Cardiac muscle cell (in vitro differentiated cells and primary cell): ENCODE measurements at places on chromosomes 7 and 10. TPM values are rescaled to one million over a fixed set of nuclear protein-coding genes. Genes with fewer than 3 reads are reported as not detected.

The CUTC gene
- polyA plus RNA-seq: 33.7 and 47.6 TPM in 2 replicates

GRCh38 chr7:12796397-12797127, 109.1 kb downstream of the ARL4A start:
- H3K27me3 ChIP-seq: no peaks in the 10 kb centered on the region
- H3K27ac ChIP-seq: no peak overlapping the region

GRCh38 chr10:95739056-95739455, 16.9 kb upstream of the ENTPD1 start:
- peaks cover 5% of the 10 kb centered on the region for H3K4me1 ChIP-seq
- H3K36me3 ChIP-seq: no peaks in the 10 kb centered on the region
- H3K27ac ChIP-seq: no peak overlapping the region
- no peaks in the 10 kb centered on the region for H3K27me3 ChIP-seq

DNA sequence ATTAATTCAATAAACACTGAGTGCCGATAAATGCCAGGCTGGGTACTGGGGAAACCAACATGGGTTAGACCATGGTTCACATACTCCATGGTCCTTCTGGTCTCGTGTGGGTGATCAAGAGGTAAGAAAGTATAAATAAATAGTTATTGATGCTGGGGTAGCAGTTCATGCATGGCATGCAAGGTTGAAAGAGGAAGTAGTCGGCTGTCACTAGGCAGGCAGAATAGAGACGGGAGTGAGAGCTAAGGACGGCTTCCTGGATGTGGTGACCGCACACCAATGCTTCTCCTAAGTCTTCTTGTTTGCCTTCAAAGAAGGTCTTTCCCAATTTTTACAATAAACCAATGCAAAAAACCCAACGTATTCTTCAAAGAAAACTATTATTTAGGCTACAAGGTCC, 208.6 kb downstream of the ADAM12 start:
- no peak for DNase-seq
- no peaks in the 10 kb centered on the region for H3K27me3 ChIP-seq
- H3K4me1 ChIP-seq: no peaks in the 10 kb centered on the region
- H3K27ac ChIP-seq: no peak overlapping the region

The HBP1 gene
- polyA plus RNA-seq: 66.0 and 81.7 TPM in 2 replicates

- H3K4me3 ChIP-seq: no peak overlapping the region
- no peak overlapping the region for H3K27ac ChIP-seq
- H3K36me3 ChIP-seq: no peaks in the 10 kb centered on the region
- DNase-seq: no peak
- no peaks in the 10 kb centered on the region for H3K4me1 ChIP-seq
These were observed 23.4 kb upstream of the FAM170B start for GRCh38 chr10:49157229-49157628.

The LBX1 gene
- not detected in 2 replicates for polyA plus RNA-seq

- H3K4me1 ChIP-seq: peaks cover 11% of the 10 kb centered on the region
- DNase-seq: no peak
- no peaks in the 10 kb centered on the region for H3K27me3 ChIP-seq
- no peak overlapping the region for H3K27ac ChIP-seq
- H3K36me3 ChIP-seq: no peaks in the 10 kb centered on the region
- no peak overlapping the region for H3K4me3 ChIP-seq
These were observed 305.6 kb downstream of the LRMDA start for GRCh38 chr10:75736889-75737579.

DNA sequence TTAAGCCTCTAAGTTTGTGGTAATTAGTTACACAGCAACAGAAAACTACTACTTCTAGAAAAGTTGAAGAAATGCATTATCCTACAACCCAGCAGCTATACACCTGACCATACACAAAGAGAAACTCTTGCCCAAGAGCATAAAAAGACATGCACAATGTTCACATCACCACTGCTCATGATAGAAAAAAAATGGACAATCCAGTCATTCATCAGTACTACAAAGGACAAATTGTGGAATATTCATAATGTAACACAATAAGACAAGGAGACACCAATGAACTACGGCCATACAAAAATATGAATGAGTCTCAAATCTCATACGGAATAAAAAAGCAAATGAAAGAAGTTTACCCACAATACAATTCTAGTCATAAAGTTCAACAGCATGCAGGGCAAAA, 87.4 kb downstream of the ZFAND4 start:
- DNase-seq: no peak
- no peak overlapping the region for H3K27ac ChIP-seq
- H3K27me3 ChIP-seq: no peaks in the 10 kb centered on the region
- peaks cover 9% of the 10 kb centered on the region for H3K4me1 ChIP-seq
- no peak overlapping the region for H3K4me3 ChIP-seq
- no peaks in the 10 kb centered on the region for H3K36me3 ChIP-seq

DNA sequence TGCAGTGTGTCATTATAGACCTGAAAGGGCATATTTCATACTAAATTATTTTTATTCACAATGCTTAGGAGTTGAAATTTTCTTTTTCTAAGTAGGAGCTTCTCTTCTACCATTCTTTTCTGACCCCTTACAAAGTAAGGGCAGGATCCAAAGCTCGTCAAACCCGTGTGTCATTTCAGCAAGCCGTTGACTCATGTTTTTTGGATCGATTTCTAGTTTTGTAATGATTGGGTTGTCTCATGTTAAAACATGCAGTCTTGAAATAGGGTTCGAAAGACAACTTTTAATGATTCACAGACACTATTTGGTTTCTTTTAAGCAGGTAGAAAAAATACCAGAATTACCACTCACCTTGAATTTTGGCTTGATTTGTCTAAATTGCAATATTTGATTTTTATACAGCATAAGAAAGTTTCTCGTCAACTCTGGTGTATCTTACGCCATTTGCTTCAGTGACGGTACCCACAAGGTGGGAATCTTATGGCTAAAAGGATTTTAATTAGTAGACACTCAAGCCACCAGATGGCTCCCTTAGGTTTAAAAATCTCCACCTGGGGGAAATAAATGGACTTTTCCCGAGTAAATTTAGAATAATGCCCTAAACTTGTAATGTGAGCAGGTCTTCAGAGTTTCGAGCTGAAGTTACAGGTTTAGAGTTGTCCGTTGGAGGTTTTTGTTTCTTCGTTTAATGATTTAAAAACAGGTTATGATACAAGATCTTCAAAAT, 283.4 kb downstream of the CCDC3 start:
- H3K27ac ChIP-seq: no peak overlapping the region
- peak; percentile 35 for DNase-seq
- no peaks in the 10 kb centered on the region for H3K27me3 ChIP-seq
- no peak overlapping the region for H3K4me3 ChIP-seq
- no peaks in the 10 kb centered on the region for H3K4me1 ChIP-seq

DNA sequence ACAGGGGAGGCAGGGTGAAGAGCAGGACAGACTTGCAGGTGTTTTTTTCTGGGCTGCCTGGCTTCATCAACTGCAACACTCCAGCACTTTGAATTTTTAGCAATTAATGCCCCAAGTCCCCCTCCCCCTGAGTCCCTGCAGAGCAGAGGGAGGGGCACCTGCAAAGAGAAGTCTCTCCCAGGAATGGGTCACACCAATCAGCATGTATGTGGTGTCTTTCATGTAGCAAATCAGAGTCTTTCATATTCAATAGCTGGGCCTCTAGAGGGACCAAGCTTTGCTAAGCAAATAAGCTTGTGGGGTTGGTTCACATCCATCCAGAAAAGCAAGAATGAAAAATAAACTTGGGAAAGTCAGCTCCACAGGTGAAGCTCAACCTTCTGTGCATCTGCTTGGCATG, 90.7 kb downstream of the PARP12 start:
- DNase-seq: no peak
- H3K27me3 ChIP-seq: no peaks in the 10 kb centered on the region
- no peaks in the 10 kb centered on the region for H3K4me1 ChIP-seq
- no peak overlapping the region for H3K4me3 ChIP-seq
- H3K27ac ChIP-seq: no peak overlapping the region

The TMEM130 gene
- 0.42 and 0.51 TPM in 2 replicates for polyA plus RNA-seq

- peaks cover 4% of the 10 kb centered on the region for H3K4me1 ChIP-seq
- no peak overlapping the region for H3K4me3 ChIP-seq
- no peaks in the 10 kb centered on the region for H3K36me3 ChIP-seq
These were observed 357.8 kb upstream of the C7orf33 start for GRCh38 chr7:148232784-148233183.

GRCh38 chr7:22723637-22724036, 3.4 kb upstream of the IL6 start:
- no peaks in the 10 kb centered on the region for H3K27me3 ChIP-seq
- no peak overlapping the region for H3K4me3 ChIP-seq
- no peak overlapping the region for H3K27ac ChIP-seq
- DNase-seq: no peak
- no peaks in the 10 kb centered on the region for H3K36me3 ChIP-seq
- peaks cover 4% of the 10 kb centered on the region for H3K4me1 ChIP-seq

DNA sequence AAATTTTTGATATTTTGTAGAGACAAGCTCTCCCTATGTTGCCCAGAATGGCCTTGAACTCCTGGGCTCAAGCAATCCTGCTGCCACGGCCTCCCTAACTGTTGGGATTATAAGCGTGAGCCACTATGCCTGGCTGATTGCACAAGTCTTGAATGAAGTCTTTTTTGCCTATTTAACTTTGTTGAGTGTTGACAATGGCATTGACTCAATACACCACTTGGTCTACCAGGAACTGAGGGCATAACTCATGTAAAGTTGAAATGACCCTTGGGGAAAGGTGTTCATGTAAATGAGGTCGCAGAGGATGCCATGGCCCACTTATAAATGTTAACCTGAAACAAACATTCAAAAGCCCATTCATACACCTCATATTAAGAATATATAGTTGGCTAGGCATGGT, 7.4 kb upstream of the UCMA start:
- H3K4me1 ChIP-seq: no peaks in the 10 kb centered on the region
- no peak overlapping the region for H3K27ac ChIP-seq

GRCh38 chr7:70925411-70926115, 206.4 kb upstream of the GALNT17 start:
- DNase-seq: peak; percentile 18
- no peak overlapping the region for H3K27ac ChIP-seq
- H3K36me3 ChIP-seq: no peaks in the 10 kb centered on the region
- no peaks in the 10 kb centered on the region for H3K27me3 ChIP-seq
- no peak overlapping the region for H3K4me3 ChIP-seq

The ANKRD61 gene
- 1.9 TPM in 1 of 2 replicates, not detected in the other for polyA plus RNA-seq

The FAM13C gene
- polyA plus RNA-seq: 7.2 and 13.5 TPM in 2 replicates

- DNase-seq: no peak
- no peaks in the 10 kb centered on the region for H3K4me1 ChIP-seq
- H3K36me3 ChIP-seq: no peaks in the 10 kb centered on the region
- no peak overlapping the region for H3K27ac ChIP-seq
- H3K4me3 ChIP-seq: no peak overlapping the region
These were observed 146.0 kb upstream of the GNAI1 start for GRCh38 chr7:79988653-79989052.

The CALML5 gene
- polyA plus RNA-seq: not detected in 2 replicates

GRCh38 chr10:131708225-131708880, 192.5 kb upstream of the PPP2R2D start:
- no peaks in the 10 kb centered on the region for H3K27me3 ChIP-seq
- H3K36me3 ChIP-seq: no peaks in the 10 kb centered on the region
- H3K4me1 ChIP-seq: no peaks in the 10 kb centered on the region
- no peak overlapping the region for H3K4me3 ChIP-seq

GRCh38 chr10:29482591-29483431, 152.0 kb downstream of the SVIL start:
- H3K4me1 ChIP-seq: peaks cover 4% of the 10 kb centered on the region
- H3K27me3 ChIP-seq: no peaks in the 10 kb centered on the region
- H3K4me3 ChIP-seq: no peak overlapping the region

DNA sequence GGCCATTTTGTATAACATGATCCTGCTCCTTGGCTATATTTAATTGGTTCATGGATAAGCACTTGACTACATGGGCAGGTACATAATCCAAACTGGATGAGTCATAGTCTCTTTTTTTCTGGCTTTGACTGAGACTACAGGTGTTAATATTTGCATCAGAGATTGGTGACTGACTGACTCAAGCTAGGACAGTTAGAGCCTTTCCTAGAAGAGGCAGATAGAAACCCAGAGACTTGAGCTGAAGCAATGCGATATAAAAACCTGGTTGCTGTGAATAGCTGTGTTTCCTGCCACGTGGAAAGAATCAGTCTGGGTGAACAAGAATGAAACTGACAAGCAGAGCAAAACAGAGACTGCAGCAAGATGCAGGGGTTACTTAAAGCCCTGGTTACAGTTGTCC, 81.0 kb downstream of the SAMD9 start:
- no peak overlapping the region for H3K27ac ChIP-seq
- H3K4me3 ChIP-seq: no peak overlapping the region

GRCh38 chr7:5997210-5997808, 11.5 kb downstream of the PMS2 start:
- DNase-seq: peak; percentile 79
- H3K27ac ChIP-seq: no peak overlapping the region
- no peaks in the 10 kb centered on the region for H3K27me3 ChIP-seq

DNA sequence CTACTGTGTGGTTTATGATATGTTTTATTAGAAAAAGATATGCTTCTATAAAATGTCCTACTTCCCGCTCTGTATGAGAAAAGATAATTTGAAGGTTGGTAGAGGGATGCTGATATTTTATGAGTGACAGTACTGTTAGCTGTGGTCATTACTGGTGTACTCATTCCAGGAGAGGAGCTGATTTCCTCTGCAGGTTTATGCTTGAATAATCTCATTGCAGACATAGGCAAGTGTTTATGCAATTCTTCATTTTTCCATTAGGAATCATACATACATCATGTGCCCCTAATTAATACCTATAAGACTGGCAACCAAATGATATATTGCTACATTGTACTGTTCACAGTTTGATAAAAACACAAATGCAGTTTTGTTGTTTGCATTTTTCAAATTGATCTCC, 269.4 kb downstream of the MALRD1 start:
- H3K4me1 ChIP-seq: no peaks in the 10 kb centered on the region
- no peaks in the 10 kb centered on the region for H3K36me3 ChIP-seq
- no peak overlapping the region for H3K4me3 ChIP-seq
- DNase-seq: no peak

DNA sequence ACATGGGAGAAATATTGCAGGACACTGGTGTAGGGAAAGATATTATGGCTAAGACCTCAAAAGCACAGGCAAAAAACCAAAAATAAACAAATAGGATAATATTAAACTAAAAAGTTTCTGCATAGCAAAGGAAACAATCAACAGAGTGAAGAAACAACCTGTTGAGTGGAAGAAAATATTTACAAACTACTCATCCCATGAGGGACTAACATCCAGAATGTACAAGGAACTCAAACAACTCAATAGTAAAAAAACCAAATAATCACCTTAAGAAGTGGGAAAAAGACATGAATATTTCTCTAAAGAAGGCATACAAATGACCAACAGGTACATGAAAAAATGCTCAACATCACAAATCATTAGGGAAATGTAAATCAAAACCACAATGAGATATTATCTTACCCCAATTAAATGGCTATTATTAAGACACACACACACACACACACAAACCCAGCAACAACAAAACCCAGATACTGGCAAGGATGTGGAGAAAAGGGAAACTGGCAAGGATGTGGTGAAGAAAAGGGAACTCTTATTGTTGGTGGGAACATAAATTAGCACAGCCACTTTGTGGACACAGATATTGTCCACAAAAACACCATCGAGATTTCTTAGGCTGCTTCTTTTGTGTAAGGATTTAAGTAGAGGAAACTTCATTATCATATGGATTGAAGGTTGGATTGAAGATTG, 9.8 kb upstream of the RAB18 start:
- no peak for DNase-seq
- H3K4me1 ChIP-seq: no peaks in the 10 kb centered on the region
- no peaks in the 10 kb centered on the region for H3K27me3 ChIP-seq

The ELMO1 gene
- polyA plus RNA-seq: 10.8 and 16.3 TPM in 2 replicates

GRCh38 chr10:50541921-50542320, 81.8 kb downstream of the SGMS1 start:
- H3K27me3 ChIP-seq: no peaks in the 10 kb centered on the region
- H3K4me1 ChIP-seq: peaks cover 15% of the 10 kb centered on the region
- H3K27ac ChIP-seq: no peak overlapping the region
- H3K4me3 ChIP-seq: no peak overlapping the region

- no peaks in the 10 kb centered on the region for H3K4me1 ChIP-seq
- no peak overlapping the region for H3K4me3 ChIP-seq
- H3K27me3 ChIP-seq: no peaks in the 10 kb centered on the region
- DNase-seq: no peak
- H3K36me3 ChIP-seq: no peaks in the 10 kb centered on the region
These were observed 162.0 kb downstream of the KLF6 start for GRCh38 chr10:3622845-3623621.
